Activated CD4-positive, alpha-beta T cell treated with anti-CD3 and anti-CD28 coated beads, Interleukin-2, amount 10 ng/mL, durations not matched to agents 7 days and 5 days (primary cell): ENCODE measurements at places on chromosomes 4 and X.

- DNase-seq: no peak
These were observed 139.5 kb downstream of the TBL1X start for GRCh38 chrX:9604111-9604907.

GRCh38 chr4:168777277-168777965 lies 232.6 kb downstream of the CBR4 start:
- DNase-seq: no peak

- no peak for DNase-seq
These were observed 967.2 kb downstream of the TRAM1L1 start for GRCh38 chr4:116118221-116118620.

GRCh38 chrX:120302434-120302833 lies 8.8 kb downstream of the TMEM255A start:
- peak; percentile 54 for DNase-seq

- DNase-seq: no peak
These were observed 2.2 kb upstream of the APELA start for GRCh38 chr4:164874789-164875188.

GRCh38 chrX:19907794-19908193 lies 20.4 kb upstream of the SH3KBP1 start:
- DNase-seq: no peak

GRCh38 chr4:1179089-1179441 lies 6.7 kb upstream of the SPON2 start:
- no peak for DNase-seq

DNA sequence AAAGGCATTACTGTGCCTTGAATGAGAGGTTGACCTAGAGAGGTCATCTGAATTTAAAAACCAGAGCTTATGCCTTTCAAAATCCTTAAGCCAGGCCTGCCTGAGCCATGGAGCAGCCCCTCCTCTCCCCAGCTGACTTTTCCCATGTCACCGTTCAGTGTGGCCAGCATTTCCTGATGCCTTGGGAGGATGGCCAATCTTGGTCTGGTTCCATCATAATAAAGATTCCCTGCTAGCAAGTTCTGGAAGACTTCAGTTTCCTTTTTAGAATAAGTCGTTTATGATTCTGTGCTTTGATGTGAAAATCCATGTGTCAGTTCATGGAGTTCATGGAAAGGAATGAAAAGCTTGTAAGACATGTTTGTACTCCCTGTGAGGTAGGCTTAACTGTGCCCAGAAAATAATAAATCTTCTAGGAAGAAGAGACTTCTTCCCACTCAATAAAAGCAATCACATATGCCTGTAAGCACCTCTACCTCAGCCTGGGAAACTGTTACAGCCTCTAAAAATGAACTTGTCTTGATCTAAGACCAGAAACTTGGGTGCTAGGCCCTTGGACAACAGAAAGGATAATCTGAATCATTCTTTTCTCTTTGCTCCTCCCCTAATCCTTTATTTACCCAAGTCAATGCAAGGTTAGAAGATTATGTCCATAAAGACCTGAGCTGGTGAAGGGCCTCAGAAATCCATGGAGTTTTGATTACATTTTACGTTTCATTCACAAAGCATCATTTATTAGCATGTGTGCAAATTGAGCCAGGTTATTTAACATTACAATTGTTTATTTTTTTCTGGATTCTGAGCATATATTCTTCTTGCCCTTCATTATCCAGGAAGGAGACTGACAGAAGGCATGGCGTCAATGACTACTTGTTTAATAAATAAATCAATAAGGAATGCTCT lies 84.0 kb upstream of the TBC1D9 start:
- no peak for DNase-seq

DNA sequence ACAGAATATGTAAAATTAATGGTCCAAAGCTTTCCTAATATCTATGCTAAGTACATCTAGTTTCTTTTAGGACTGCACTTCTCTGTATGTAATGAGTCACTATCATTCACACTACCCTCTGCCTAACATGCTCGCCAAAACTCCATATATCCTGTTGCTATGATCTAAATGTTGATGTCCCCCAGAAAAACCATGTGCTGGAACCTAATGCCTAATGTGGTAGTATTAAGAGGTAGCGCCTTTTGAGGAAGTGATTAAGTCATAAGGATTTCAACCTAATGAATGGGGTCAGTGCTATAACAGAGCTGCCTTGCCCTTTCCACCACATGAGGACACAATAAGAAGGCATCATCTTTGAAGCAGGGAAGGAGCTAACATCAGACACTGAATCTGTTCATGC lies 34.9 kb upstream of the NFKB1 start:
- no peak for DNase-seq

DNA sequence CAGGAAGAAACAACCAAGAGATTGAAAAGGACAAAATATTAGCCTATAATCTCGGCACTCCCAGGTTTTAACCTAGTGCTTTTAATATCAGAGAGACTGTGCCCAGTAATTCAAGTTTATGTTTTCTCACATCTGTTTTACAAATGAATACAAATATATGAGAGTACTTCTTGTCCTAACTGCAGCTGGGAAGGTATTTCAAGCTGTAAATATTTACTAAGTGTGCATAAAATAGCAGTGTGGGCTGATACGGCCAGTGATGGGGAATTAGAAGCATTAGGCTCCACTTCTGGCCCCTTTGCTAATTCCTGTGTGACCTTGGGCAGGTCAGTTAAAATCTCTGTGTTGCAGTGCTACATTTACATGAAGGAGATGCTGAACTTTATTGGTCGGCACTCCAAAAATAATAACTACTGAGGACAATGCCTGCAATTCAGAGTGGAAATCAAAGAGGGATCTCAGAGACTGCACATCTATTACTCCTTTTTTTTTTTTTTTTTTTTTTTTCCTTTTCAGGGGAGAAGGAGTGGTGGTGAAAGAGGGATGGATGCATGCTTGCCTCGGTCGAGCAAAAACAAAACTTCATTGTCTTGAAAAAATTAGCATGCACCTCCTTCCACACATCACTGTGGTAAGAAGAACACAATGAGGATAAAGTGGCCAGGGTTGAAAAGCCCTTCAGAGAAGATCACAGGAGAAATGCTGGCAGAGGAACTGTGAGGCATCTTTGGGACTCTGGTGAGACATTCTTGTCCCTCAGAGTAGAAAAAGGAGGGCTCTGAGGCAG lies 44.6 kb upstream of the LNX1 start:
- DNase-seq: no peak

DNA sequence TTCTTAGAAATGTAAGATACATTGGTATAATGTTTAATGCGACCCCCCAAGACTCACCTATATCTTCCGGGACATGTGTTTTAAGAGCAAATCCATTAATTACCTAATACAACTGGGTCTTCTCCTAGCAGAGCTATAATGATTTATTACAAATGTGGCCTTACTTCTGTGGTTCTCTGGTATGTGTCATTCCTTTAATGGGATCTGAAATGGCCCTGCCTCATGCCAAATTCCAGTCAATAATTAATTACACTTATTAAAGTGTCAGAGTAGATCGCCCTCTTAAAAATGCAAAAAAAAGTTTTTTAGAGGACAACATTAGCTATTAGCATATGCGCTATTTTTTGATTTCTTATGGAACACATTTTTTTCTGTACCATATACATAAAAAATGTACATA lies 17.0 kb downstream of the HPSE start:
- no peak for DNase-seq

GRCh38 chrX:136495043-136495442 lies 2.3 kb upstream of the HTATSF1 start:
- DNase-seq: no peak

GRCh38 chr4:139564502-139564901 lies 8.5 kb upstream of the SETD7 start:
- DNase-seq: no peak

- no peak for DNase-seq
These were observed 191.4 kb upstream of the NHS start for GRCh38 chrX:17183566-17183965.

GRCh38 chrX:23879380-23880090 lies 28.2 kb downstream of the APOO start:
- DNase-seq: no peak

GRCh38 chr4:19104176-19104575 lies 1082.6 kb upstream of the LCORL start:
- DNase-seq: no peak

DNA sequence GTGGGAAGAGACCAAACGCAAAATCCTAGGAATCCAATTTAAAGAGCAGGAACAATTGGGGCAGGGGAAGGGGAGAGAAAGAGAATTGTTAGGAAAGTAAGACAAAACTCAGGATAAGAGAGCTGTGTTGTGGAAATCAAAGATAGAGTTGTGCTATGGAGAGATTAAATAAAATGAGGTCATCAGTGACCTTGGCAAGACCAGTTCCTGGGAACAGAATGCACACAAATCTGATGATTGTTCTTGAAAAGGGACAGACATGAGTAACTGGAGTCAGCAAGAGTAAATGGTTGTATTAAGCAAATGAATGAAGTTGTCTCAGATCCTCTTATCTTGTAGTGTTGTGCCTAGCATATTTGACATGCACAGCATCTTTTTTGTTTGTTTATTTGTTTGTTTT lies 267.4 kb downstream of the IL1RAPL1 start:
- no peak for DNase-seq

DNA sequence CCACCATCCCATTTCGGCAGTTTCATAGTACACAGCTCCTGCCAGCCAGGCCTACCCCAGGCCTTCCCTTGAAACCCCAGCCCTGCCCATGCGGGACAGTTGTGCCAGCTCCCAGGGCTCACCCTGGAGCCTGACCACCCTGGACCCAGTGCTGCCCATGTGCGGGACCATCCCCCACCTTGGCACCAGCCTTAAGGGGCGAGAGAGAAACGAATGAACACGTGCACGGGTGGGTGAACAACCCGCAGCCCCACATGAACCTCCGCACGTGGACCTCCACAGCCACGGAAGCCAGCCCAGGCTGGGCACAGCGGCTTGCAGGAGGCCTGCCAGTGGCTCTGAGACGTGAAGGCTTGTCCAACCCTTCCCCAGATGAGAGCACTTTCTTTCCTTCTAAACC lies 76.0 kb upstream of the MXD4 start:
- no peak for DNase-seq

DNA sequence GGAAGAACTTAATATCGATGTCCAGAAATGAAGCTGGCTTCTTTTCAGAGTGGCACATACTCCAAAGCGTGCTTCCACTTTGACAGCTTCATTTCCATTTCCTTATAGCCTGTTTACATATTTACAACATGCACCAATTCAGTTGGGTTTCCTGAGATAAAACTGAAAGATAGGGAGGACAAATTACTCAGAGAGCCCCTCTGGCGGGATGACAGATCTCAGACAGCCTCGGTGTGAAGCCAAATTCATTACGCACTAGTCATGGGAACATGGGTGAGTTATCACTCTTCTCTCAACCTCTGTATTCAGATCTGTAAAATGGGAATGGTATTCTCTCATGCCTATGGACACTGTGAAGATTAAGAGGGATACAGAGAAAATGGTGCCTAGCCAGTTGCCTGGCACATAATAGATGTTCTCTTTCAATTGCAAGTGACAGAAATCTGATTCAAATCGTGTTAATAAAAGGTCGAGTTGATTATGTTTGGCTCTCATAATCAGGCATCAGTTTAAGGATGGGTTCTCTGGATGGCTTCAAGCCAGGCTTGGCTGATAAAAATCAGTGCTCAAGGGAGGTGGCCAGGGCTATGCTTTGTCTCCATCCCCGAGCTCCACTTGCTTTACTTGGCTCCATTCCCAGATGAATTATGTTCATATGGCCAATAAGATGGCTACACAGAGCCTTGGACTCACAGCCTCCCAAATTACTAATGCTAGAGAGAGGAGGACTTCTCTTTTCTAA lies 132.2 kb upstream of the C1QTNF7 start:
- DNase-seq: no peak

- DNase-seq: no peak
These were observed 28.0 kb downstream of the MSX1 start for GRCh38 chr4:4887426-4887825.

DNA sequence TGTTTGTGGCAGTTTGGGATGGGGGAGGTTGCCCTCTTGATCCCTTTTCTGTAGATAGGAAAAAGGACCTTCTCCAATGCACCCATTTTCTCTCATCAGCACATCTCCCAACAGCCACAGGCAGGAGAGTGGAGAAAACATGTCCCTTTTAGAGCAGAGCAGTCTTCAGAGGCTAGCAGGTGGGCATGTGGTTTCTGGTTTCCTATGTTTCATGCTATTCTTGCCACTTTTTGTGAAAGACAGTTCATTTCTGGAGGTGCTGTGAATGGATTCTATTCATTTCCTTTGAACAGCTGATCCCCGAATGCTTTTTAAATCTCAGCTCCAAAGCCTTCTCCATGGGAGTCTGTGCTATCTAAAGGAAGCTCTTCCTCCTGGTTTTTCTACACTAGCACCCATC lies 18.9 kb downstream of the RASL11B start:
- no peak for DNase-seq

GRCh38 chrX:139738581-139738980 lies 30.6 kb upstream of the MCF2 start:
- DNase-seq: peak; percentile 33

DNA sequence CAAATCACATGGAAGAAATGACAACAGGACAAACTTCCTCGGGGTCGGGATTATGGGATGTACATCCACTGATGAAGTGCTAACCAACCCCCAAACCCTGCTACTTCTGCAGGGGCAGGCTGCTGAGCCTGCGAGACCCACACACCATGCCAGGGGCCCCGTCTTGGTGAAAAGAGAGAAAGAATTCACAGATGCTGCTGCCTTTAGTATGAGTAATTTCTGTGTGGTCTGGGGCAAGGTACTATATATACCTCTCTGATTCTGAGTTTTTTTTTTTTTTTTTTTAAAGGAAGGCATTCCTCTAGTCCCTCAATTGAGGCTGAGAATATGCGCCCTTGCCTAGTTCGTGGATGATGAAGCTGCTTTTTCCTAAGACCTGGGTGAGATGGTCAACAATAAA lies 24.8 kb downstream of the PDHA1 start:
- no peak for DNase-seq

DNA sequence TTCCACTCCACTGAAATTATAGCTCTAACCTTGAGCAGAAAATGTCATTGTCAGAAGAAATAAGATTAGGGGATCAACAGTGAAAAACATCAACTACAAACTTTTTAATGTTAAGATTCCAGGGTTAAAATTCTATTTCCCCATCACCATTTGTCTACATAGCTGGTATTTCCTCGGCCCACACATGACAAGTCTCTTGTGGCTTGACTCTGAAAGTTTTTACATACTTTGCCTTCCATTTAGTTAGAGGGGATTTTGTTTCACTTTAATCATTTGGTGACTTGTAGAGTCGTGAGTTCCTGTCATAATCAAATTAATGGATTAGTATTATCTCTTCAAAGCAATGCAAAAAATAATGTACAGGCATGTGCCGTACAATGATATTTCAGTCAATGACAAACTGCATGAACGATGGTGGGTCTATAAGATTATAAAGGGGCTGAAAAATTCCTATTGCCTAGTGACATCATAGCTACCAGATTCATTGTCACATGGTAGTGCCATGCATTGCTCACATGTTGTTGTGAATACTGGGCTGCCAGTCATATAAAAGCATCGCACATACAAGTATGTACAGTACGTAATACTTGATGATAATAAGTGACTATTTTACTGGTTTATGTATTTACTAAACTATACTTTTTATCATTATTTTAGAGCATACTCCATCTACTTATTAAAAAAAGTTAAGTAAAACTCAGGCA lies 72.0 kb downstream of the ING2 start:
- no peak for DNase-seq
